ENCODE measurements at places on chromosomes 11 and 22.

DNA sequence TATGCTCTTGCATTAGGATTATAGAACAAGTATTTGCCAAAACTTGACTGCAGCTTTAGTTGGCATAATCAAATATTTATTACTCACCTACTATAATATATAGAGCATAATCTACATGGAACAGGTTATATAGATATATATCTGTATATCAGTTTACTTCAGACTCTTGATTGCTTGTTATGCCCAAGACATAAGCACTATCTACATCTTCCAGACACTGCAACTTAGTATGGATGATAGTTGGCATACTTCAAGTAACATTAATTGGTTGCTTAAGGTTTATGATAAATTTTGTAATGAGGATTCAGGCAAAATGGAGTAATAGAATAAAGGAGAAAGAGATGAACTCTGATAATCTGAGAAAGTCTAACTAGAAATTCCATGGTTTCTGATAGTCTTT is 1.0 kb downstream of the CCDC15 start:
- no peak for DNase-seq

- DNase-seq, result no peak
These were observed 9.2 kb upstream of the PARVG start for GRCh38 chr22:44171561-44171960.

DNA sequence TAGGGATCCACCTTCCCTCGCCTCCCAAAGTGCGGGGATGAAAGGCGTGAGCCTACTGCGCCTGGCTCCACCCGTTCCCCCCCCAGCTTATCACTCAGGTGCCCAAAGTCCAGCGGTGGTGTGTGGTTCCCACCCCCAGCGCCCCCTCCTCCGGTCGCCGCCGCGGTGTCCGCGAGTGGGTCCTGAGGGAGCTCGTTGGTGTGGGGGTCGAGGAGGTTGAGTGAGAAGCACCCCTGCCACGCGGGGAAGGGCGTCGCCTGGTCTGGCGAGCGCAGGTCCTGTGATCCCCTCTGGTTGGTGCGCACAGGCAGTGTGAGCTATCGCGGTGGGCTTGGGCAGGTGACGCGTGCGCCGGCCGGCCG is 3900.6 kb upstream of the OR11H1 start:
- no peak for DNase-seq

- DNase-seq, result no peak
These were observed 757.5 kb downstream of the NELL1 start for GRCh38 chr11:21426931-21427330.

DNA sequence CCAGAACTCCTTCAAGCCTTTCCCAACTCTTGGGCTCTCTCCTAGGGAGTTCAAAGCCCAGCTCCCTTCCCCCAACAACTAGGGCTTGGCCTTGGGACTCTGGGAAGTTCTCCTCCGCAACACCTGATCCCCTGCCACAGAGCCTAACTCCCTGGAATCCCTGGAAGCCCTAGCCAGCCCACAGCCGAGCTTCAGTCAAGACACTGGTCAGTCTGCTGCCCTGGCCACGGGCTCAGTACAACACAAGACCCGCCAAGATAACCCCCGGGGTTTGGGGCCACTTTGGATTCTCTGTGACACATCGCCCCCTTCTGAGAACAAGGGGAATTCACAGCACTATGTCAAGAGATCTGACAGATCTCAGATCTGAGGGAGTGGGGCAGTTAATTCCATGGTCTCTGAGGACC is 58.3 kb downstream of the SLC22A12 start:
- DNase-seq, result no peak
